ENCODE measurements at places on chromosomes 5 and 9. TPM values are rescaled to one million over a fixed set of nuclear protein-coding genes. Genes with fewer than 3 reads are reported as not detected.

DNA sequence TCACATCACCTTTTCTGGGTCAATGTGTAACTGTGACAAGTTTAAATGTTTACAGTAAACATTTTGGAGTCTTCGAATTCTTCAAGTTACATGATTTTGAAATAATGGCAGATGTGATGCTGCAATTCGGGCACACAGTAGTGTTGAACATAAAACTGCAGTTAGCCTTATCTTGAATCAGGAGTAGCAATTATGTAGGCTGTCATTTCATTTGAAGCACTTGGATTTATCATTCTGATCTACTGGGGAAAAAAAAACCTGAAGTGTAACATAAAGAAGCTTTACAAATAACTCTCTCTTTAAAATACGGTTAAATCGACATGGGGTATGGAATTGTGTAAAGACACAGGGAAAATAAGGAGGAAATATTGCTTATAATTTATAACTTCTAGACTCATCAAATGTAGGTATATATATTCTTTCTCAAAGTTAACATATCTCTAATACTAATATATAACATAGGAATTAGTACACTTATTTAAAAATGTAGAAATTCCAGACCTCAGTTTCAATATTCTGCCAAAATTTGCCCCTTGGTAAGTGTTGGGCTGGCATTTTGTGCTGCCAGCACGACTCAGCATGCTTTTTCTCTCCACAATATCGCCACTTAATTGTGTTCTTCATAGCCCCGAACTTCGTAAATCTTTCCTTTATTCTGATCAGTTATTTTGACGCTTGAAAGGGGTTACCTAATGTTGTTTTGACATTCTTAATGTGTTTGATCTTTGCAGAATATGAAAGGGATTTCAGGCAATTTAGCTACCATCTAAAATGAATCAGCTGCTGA lies 226.7 kb downstream of the PRR16 start:
- H3K27me3 ChIP-seq, result no peaks in the 10 kb centered on the region
- no peak for DNase-seq
- H3K4me1 ChIP-seq, result no peaks in the 10 kb centered on the region
- no peak overlapping the region for H3K4me3 ChIP-seq

- no peaks in the 10 kb centered on the region for H3K27me3 ChIP-seq
- no peak overlapping the region for H3K27ac ChIP-seq
- DNase-seq, result no peak
These were observed 32.5 kb downstream of the ANXA1 start for GRCh38 chr9:73183917-73184861.

Gene TYRP1
- total RNA-seq, result not detected

DNA sequence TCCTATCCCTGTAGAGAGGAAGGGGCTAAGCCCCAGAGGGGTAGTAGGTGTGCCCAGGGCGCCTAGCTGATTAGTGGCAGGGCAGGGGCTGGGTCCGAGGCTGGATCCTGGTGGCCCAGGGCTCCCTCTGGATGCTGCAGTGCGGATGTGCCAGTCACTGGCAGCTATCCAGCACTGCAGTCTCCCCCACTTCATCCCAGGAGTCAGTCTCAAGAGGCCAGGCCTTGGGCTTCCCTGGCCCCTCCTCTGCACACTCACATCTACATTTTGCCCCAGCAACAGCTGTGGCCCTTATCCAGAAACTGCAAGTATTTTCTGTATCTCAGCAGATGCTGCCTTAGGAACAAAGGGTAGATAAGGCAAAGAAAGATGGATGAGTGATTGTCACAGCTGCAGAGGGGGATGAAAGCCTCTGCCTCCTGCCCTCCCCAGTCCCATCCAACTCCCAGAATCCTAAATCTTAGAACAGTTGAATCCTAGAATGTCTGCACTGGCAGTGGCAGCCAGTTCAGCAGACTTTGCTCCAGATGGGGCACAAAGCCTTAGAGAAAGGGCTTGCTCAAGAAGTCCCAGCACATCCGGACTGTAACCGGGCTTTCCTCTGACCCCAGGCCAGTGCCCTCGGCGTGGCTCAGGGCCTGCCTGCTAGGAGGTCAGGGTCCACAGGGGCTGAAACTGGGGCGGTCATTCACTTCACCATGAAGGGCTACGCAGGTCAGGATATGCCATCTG lies 1.6 kb downstream of the ANXA6 start:
- H3K4me3 ChIP-seq, result peak overlapping the region; percentile 96
- peaks cover 53% of the 10 kb centered on the region for H3K4me1 ChIP-seq
- peak overlapping the region; percentile 89 for H3K27ac ChIP-seq

GRCh38 chr5:167903659-167904058 lies 387.8 kb upstream of the WWC1 start:
- no peaks in the 10 kb centered on the region for H3K4me1 ChIP-seq
- DNase-seq, result no peak
- no peaks in the 10 kb centered on the region for H3K36me3 ChIP-seq
- no peaks in the 10 kb centered on the region for H3K27me3 ChIP-seq
- H3K27ac ChIP-seq, result no peak overlapping the region

DNA sequence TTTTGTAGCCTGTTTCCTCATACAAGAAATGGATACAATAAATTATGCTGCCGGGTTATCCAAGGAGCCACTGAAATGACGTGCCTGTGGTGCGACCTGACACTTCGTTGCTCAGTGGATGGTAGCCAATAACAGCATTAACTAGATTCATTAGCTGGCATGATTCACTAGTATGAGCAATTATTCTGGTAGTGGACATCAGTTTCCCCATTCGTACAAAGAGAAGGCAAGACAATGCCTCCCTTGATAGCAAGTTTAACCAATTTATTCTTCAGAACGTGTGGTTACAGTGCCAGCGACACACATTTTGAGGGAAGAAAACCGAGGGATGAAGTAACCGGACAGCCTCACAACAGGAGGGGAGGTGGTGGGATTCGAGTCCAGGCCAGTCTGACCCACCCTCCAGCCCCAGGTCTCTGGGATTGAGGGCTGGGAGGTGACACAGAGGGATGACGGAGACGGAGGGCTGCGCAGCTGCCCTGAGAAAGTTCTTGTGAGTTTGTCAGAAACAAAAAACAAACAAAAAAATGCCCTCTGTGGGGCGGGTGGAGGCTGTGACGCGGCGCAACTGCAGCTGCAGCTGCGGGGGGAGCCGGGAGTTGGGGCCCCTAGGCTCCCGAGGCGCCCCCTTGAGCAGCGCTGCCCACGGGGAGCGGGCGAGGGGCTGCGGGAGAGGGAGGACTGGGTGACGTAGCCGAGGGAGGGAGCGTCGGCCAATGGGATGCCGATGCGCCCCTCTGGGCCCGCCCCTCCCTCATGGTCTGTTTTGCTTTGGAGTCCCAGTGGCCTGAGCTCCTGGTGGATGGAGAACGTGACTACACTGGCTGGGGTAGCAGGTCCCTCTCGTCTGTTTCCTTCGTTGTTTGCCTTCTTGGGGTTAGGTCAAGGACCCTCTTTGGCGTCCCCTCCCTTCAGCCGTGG lies 10.9 kb downstream of the LHX2 start:
- peaks cover 29% of the 10 kb centered on the region for H3K27me3 ChIP-seq
- no peaks in the 10 kb centered on the region for H3K36me3 ChIP-seq

DNA sequence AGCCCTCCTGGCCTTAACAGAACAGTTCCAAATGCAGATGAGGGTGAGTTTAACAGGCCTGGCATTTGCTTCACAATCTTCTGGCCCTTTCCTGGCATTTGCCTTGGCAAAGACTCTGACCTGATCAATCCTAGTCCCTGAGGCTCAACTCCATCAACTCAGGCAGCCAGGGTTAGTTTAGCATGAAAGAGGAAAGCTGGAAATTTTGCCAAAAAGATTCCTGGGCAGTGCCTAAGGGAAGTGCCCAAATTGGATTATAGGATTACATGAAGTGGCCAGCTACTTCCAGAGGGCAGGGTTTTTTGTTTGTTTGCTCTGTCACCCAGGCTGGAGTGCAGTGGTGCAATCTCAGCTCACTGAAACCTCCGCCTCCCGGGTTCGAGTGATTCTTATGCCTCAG lies 36.8 kb downstream of the PCDHAC2 start:
- peaks cover 6% of the 10 kb centered on the region for H3K4me1 ChIP-seq
- no peaks in the 10 kb centered on the region for H3K36me3 ChIP-seq
- no peak overlapping the region for H3K27ac ChIP-seq
- H3K27me3 ChIP-seq, result no peaks in the 10 kb centered on the region
- no peak for DNase-seq
- H3K4me3 ChIP-seq, result no peak overlapping the region

- no peak overlapping the region for H3K27ac ChIP-seq
- peaks cover 2% of the 10 kb centered on the region for H3K4me1 ChIP-seq
- H3K27me3 ChIP-seq, result no peaks in the 10 kb centered on the region
- H3K4me3 ChIP-seq, result no peak overlapping the region
- no peak for DNase-seq
These were observed 106.6 kb downstream of the RGS3 start for GRCh38 chr9:113570106-113570505.

GRCh38 chr5:100623719-100624118 lies 88.5 kb downstream of the FAM174A start:
- no peaks in the 10 kb centered on the region for H3K4me1 ChIP-seq
- no peaks in the 10 kb centered on the region for H3K36me3 ChIP-seq
- no peak for DNase-seq
- H3K4me3 ChIP-seq, result no peak overlapping the region

DNA sequence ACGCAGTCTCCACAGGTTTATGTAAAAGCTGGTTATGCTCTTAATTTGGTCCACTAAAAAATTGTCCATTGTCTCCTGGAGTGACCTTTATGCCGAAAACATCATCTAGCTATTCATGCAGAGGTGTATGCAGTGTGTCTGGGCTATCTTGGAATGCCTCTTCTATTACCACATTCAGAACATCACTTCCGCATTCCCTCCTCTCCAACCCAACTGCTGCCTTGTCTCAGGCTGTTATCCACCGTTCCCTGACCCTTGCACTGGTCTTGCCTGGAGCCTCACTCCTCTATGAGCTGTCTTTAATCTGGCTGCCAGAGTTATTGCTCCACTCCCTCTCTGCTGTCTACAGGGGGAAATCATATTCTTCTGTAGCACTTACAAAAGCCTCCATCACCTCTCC lies 214.1 kb upstream of the ANKRD55 start:
- H3K27me3 ChIP-seq, result no peaks in the 10 kb centered on the region
- no peaks in the 10 kb centered on the region for H3K36me3 ChIP-seq
- no peak overlapping the region for H3K4me3 ChIP-seq
- H3K4me1 ChIP-seq, result no peaks in the 10 kb centered on the region

GRCh38 chr9:22405869-22406659 lies 40.6 kb upstream of the DMRTA1 start:
- H3K27ac ChIP-seq, result no peak overlapping the region
- no peak overlapping the region for H3K4me3 ChIP-seq
- H3K36me3 ChIP-seq, result no peaks in the 10 kb centered on the region

DNA sequence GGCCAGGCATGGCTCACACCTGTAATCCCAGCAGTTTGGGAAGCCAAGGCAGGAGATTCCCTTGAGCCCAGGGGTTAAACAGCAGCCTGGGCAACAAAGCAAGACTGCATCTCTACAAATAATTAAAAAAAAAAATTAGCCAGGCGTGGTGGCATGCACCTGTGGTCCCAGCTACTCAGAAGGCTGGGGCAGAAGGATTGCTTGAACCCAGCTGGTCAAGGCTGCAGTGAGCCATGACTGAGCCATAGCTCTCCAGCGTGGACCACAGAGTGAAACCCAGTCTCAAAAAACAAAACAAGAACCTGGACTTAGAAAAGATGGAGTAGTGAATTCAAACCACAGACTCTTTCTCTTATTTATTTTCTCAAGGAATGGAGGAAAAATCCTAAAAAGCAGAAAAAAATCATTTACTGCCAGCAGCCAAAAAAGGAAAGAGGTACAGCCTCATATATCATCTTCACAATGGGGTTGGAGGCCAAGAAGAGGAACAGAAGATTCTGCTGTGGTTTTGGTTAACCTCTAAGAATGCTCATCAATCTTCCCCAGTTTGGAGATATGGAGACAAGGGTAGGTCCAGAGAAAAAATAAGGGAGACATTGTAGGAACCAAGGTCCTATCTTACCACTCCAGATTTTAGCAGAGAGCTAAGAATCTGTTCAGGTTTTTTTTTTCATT lies 40.0 kb upstream of the MYO10 start:
- no peak overlapping the region for H3K27ac ChIP-seq
- no peak for DNase-seq
- H3K4me1 ChIP-seq, result no peaks in the 10 kb centered on the region
- no peaks in the 10 kb centered on the region for H3K27me3 ChIP-seq
- no peaks in the 10 kb centered on the region for H3K36me3 ChIP-seq

DNA sequence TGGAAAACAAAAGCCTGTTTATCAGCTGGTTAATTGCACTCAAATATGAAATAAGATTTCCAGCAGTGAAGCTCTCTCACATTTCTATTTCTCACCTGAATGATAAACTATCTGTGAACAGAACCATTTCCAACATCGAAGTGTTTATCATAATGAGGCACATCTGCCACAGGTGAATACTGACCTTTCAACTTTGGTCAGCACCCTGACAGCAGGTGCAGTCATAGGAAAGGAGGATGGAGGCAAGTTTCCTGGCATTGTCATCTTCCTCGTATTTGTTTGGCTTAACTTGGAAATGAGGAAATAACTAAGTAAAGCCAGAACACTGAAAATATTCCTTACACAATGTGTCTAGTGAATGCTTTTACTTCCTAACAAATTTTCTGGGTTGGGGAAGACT lies 716.4 kb downstream of the NR2F1-AS1 start:
- H3K4me3 ChIP-seq, result no peak overlapping the region
- no peak overlapping the region for H3K27ac ChIP-seq
- H3K27me3 ChIP-seq, result no peaks in the 10 kb centered on the region
- no peak for DNase-seq
- H3K4me1 ChIP-seq, result no peaks in the 10 kb centered on the region
- H3K36me3 ChIP-seq, result no peaks in the 10 kb centered on the region

- no peaks in the 10 kb centered on the region for H3K27me3 ChIP-seq
- H3K4me3 ChIP-seq, result peak overlapping the region; percentile 80
- H3K36me3 ChIP-seq, result peaks cover 31% of the 10 kb centered on the region
- H3K27ac ChIP-seq, result peak overlapping the region; percentile 84
- DNase-seq, result no peak
These were observed 861 bp downstream of the MTX3 start for GRCh38 chr5:79990205-79990597.

DNA sequence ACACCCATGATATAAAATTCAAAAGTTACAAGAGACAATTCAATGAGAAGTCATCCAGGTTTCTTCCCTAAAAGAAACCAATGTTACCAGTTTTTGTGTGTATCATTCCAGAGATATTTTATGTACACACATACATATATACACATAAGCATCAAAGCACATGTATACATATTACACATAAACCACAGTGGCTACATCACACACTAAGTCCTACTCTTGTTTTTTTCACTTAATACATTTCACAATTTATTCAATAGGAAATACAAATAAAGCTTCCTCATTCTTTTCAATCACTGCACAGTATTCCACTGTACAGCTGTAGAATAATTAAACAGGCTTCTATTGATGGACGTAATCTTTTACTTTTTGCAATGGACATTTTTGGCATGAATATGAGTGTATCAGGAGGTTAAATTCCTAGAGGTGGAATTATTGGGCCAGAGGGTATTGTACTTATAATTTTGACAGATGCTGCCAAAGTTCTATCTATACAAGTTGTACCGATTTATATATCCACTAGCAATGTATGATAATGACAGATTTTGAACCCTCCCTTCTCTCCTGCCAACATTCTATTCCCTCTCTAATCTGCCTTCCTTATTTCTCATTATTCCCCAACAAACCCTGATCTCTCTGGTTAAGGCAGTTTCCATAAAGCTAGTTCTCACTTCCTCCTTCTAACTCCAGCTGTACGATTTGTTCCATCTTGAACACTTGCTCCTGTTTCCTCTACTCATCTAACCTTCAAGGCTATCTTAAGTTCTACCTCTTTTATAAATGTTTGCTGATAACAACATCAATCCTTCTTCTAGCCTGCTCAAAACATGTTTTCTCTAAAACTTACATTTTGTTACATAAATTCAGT lies 35.2 kb downstream of the MRPS27 start:
- DNase-seq, result no peak
- H3K4me1 ChIP-seq, result no peaks in the 10 kb centered on the region
- H3K27me3 ChIP-seq, result no peaks in the 10 kb centered on the region
- H3K27ac ChIP-seq, result no peak overlapping the region
- no peak overlapping the region for H3K4me3 ChIP-seq
